Thoracic aorta (tissue), 2 donors: ENCODE measurements at places on chromosomes 4 and X.

DNA sequence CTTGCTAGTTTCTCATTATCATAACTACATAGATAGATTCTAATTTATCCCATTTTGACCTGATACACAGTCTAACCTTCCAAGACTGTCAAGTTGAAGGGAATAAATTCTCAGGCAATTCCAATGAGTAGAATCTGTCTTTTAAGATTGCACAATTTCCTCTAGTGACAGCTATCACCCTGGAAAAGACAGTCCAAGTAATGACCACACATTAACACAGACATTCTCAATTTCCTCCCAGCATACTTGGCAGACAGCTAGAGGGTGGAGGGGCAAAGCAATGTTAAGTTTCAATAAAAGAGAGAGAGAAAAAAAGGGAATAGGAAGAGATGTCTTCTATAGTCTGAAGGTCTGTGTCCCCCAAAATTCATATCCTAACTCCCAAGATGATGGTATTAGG, 234.7 kb downstream of the LDB2 start:
- no peak for DNase-seq

GRCh38 chr4:13329340-13329850, 154.7 kb downstream of the RAB28 start:
- DNase-seq: no peak

DNA sequence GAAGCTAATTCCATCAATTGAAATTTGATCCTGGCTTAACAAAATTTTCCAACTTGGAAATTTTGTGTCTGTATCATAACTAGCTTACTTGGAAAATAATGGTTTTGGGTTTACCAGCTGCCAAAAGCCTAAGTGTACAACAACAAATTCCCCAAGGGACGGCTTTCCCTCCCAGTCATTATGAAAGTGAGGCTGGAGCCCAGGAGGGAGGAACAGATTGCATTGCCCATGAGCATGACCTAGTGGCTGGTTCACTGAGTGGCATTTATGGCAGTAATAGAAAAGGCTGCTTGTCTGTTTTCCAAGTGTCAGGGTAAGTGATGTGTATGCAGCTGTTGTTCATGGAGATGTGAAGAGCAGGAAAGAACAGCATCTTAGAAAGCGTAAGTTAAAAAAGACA, 70.8 kb upstream of the HHIP start:
- no peak for DNase-seq

DNA sequence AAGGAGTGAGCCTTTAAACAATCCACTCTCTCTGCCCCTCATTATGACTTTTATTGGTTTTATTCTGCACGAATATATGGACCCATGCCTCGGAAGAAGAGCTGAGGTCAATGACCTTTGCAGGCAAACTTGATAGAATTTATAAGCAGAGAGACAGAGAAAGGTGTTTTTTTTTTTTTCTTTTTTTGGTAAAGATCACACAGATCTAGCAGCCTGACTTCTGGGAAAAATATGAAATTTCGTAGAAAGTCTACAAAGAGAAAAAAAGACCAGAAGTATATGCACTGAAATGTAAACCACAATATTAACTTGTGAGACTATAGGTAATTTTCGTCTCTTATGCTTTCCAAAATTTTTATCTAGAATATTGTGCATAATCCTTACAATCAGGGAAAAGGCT, 61.6 kb downstream of the LEF1 start:
- DNase-seq: no peak

GRCh38 chrX:69149466-69150280, 15.6 kb downstream of the PJA1 start:
- DNase-seq: no peak

GRCh38 chr4:54961357-54961975, 163.9 kb downstream of the KDR start:
- no peak for DNase-seq

- no peak for DNase-seq
Measured at GRCh38 chr4:164847967-164848649, 28.9 kb upstream of the APELA start.

DNA sequence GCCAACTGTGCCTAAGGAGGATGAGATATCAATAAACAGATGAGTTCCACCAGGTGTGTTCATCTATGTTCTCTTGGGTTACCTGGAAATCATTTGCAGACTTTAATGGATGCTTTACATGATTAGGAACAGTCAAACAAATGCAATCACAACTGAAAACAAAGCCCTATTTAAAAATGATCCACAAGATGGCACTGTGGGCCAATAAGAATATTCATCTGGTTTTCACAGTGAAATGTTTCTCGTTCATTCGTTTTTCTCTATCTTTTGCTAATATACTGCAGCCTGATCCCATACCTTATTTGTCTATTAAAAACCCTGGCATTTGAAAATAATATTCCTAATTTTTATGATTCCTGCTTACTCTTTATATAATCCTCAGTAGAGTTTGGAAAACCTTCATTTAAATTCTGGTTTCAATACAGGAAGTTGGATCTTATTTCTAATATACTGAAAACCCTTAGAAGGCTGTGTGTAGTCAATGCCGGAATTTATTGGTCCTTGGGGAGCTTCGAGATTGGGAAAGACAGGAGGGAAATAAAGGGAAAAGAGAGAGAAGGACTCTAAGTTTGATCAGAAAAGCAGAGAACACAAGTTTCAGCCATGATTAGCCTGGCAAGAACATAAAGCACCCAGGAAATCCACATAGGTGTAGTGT, 63.8 kb upstream of the TAPT1 start:
- no peak for DNase-seq

- no peak for DNase-seq
Measured at GRCh38 chr4:8108991-8109390, 49.6 kb downstream of the ABLIM2 start.
